Amniotic epithelial cell (primary cell): ENCODE measurements at places on chromosomes 2 and 18.

- no peak for DNase-seq
Measured at GRCh38 chr2:144475569-144476275, 44.2 kb downstream of the ZEB2 start.

- DNase-seq: peak; percentile 38
Measured at GRCh38 chr2:112493858-112494648, 12.1 kb downstream of the TTL start.

DNA sequence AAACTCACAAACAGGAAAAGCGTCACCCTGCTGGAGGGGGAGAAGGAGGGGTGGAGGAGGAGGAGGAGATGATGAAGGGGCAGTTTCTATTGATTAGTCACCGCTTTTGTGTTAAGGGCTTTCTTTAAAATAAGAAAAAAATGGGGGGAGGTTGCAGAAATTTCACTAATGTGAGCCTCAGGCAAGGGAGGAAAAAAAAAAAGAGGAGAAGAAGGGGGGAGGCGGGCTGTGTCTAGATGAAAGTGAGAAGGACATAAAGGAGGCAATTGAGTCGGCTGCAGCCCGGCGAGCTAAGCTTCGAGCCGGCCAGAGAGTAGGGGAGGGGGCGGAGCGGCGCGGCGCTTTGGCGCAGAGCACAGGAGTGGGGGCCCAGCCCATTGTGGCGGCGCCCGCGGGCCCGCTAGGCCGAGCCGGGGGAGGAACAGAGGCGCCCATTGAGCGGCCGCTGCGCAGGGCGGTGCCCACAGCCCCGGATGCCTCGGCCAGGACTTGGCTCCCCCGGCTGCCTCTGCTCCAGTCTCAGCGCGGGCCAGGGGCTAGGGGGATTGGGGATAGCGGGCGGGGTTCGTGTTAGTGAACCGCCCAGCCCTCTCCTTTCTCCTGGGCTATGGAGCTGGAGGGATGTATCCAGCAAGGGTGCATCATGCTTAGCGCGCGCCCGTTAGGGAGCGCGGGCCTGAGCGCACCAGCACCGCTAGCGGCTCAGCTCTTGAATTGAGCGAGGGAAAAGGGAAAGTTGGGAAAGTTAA lies 7.9 kb downstream of the PAX3 start:
- no peak for DNase-seq

DNA sequence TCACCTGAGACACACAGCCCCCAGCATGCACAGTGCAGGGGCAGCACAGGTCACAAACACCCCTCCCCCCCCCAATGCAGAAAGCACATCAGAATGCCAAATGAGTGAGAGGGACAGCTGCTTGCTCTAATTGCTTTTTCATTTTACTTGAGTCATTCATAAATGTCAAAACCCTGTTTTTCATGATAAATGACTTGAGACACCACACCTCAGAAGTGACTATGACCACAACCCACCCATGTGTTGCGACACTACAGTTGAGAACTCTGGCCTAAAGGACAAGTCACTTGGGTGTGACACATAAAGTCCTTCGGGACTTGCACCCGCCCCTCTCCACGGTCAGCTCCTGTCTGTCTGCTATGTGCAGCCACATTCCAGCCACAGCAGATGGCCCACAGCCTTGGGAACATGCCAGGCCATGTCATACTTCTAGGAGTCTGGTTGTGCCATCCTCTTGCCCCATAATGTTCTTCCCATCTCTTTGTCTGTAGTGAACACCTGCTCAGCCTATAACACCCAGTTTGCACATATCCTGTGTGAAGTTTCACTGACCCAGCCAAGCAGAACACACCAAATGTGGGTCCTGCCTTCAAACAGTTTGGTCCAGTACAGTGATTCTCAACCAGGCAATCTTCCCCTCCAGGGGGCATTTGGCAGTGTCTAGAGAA lies 30.2 kb upstream of the RIOK3 start:
- DNase-seq: peak; percentile 70

DNA sequence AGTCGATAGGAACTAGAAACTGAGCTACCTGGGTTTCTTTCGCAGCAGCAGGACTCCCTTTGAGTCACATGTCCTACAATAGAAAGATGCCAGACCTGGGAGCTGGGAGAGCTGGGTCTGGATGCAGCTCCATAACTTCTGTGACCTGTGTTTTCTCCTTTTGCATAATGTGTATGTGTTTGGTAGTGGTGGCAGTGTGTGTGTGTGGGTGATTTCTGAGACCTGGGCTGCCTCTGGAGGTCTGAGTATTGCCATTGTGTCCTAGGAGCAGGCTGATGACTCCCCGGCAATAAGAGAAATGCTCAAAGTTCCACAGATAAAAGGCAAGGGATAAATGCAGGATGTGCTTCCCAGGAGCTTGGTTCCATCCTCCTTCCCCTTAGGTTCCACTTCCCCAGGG lies 6.4 kb downstream of the WNT10A start:
- no peak for DNase-seq

DNA sequence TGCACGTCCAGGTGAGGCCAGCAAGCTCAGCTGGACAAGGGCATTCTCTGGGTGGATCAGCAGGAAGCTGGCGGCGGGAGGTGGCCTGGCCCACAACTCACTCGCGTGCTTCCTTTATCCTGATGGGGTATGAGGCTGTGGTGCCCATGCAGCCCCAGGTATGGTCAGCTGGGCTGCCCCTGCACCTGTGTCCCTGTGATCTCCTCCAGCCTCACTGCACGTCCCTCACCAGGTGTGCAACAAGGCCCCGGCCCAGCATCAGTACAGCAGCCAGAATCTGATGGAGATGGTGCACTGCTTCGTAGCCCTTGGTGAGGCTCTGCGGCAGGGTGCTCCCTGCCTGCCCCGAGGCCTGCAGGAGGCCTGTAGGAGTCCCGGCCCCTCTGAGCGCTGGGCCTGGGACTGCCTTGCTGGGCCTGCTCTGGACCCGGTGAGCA lies 17.6 kb downstream of the MROH2A start:
- no peak for DNase-seq

- peak; percentile 1 for DNase-seq
Measured at GRCh38 chr2:132593171-132593570, 76.8 kb downstream of the LYPD1 start.
